ENCODE measurements at places on chromosomes 2 and 18. TPM values are rescaled to one million over a fixed set of nuclear protein-coding genes. Genes with fewer than 3 reads are reported as not detected.

BCL2L11 gene
- total RNA-seq: 0.86 TPM

MDH1B gene
- 1.3 TPM for total RNA-seq

AQP12B gene
- not detected for total RNA-seq

INHBB gene
- under 0.01 TPM for total RNA-seq

SIX2 gene
- total RNA-seq: under 0.01 TPM

SNED1 gene
- total RNA-seq: 6.5 TPM

IL36B gene
- not detected for total RNA-seq

KCNE4 gene
- total RNA-seq: 13.4 TPM

IL36A gene
- total RNA-seq: not detected

GRB14 gene
- total RNA-seq: not detected

SAG gene
- not detected for total RNA-seq

WDR35 gene
- 13.0 TPM for total RNA-seq

SH2D6 gene
- total RNA-seq: not detected

LYG2 gene
- total RNA-seq: not detected

CRYGC gene
- total RNA-seq: not detected

ST8SIA3 gene
- not detected for total RNA-seq
